ENCODE measurements at places on chromosomes 7 and 10. TPM values are rescaled to one million over a fixed set of nuclear protein-coding genes. Genes with fewer than 3 reads are reported as not detected.
A peak's percentile ranks its signal among the peaks of the same experiment; 100 is the strongest.

DNA sequence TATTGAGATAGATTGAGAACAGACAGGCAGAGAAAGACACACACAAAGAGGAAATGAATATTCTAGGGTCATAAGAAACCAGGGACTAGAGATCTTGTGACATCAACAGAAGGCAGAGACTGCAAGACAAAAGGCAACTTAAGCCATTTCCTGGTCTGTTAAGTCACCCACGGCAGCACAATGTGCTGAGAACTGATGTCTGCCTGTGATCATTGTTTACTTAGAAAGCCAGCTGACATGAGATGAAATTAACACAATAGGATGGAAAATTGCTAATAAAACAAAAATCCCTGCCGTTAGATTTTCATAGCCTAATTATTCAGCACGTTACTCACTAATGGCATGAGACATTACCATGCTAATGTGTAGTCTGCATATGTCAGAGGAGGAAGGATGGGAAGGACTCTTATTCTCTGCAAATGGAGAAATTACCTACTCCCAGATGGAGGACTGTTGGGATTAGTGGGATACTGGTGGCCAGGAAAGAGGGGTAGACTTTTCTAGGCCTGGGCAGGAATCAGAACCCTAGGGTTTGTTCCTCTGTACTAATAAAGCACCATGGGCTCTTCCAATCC, 191.3 kb upstream of the PODXL start:
- DNase-seq: no peak

DNA sequence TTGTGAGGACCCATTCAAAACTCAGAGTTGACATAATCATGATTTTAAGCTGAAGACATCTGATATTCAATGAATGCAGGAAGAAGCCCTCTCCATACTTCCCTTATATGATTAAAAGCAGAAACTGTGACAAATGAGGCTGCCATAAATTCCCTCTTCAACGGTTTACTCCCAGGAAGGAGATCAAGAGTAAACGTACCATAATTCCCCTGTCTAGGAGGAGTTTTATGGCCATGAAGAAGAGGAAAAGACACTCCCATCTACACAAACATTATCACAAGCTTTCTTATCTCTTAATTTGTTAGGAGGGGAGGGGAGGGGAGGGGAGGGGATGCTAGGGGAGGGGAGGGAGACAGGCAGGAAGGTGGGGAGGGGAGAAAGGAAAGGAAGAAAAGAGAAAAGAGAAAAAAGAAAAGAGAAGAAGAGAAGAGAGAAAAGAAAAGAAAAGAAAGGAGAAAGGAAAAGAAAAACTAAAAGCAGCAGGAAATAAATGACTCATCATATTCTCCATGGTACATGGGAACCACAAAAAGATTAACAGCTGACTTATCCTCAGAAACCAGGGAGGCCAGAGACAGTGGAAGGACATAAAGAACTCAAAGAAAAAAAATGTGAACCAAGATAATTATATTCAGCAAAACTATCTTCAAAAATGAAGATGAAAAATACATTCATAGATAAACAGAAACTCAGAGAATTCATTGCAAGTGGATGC, 121.6 kb downstream of the ALOX5 start:
- peak; percentile 10 for DNase-seq

GRCh38 chr10:116232613-116233012, 40.4 kb downstream of the GFRA1 start:
- no peak for DNase-seq

DNA sequence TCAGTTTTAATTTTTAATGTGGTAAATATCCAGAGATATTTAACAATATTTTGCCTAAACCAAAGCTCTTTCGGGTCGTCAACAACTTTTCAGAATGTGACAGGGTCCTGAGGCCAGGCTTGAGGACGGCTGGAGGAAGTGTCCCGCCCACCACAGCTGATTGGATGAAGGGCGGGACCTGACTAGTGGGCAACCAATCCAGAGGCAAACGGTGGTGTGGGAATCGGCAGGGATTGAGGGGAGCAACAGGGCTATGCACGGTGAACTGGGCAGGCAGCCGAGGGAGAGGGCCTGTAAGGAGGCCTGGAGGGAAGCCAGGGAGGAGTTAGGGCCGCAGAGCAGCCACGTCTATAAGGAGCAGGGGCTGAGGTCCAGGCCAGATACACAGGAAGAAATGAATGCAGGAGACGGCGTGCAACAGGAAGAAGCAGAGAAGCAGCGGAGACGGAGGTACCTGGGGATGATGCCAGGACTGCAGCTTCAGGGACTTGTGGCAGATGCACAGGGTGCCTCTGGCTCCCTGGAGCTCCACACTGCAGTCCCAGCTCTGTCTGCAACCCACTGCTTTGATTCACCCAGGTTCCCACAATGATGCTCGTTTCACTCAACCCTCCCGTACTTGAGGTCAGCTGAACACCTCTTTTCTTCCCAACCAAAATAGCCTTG, 46.1 kb upstream of the ZMIZ1 start:
- DNase-seq: peak; percentile 63

DNA sequence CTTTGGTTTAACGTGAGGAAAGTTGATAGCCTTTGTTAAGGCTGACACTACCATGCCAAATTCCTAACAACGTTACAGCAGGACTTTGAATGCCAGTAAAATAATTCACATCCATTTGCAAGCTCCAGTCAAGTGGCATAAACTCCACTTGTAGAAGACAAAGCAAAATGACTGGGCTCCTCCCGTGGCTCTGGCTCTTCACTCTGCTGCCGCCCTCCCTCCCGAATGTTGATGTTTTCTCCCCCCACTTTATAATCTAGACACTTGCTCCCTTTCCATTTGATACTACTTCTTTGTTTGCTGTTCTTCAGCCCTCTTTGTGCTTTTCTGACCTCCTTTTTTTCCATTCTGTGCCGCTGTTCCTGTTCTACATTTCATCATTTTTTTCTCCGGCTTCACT, 22.8 kb upstream of the ITGB8 start:
- no peak for DNase-seq

DNA sequence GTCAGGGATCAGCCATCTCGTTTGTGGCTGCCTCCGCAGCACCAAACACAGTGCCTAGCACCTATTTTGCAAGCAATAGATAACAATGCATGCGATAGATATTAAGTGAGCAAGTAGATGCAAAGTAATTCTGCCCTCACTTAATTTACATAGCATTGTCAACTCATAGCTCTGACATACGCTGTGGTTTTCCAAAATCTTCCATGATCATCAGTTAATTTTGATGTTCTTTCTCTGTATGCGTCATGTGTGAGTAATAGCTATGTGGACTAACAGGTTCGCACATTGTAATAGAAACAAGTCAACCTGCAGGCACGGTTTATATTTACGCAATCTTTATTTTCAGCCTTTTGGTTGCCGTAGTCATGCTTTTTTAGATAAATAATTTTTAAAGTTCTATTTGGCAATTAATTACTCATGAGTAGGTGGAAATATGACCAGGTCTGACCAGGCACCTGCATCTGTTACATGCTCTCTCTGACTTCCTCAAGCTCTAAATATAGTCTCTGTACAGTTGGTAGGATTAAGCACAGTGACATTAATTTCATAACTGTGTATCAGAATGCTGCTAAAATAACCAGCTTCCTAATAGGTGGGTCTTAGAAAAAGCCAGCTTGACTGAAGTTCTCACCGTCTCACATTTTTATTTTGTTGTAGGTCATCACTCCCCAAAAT, 13.3 kb downstream of the MAP3K8 start:
- DNase-seq: peak; percentile 96

GRCh38 chr10:73060738-73061635, 35.7 kb downstream of the P4HA1 start:
- DNase-seq: peak; percentile 98

- DNase-seq: no peak
These were observed 32.2 kb downstream of the CALML5 start for GRCh38 chr10:5467207-5467535.

- no peak for DNase-seq
These were observed 165.3 kb downstream of the PLXNA4 start for GRCh38 chr7:132410861-132411541.

DNA sequence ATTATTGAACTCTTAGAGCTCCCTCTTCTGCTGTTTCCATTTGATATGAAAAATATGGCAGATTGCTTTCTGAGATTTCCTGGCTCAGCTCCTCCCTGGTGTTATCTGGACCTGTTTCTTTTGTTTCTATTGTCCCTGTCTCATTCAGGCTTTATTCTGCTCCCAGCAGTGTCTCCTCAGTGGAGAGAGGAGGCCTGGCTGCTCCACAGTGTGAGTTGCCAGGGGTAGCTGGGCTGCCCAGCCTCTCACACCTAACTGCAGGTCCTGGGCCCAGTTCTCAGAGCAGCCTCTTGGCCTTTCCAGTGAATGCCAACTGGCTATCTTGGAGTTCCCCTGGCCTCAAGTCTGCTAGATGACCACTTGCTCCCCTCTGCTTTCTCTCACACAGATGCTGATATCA, 127.0 kb downstream of the VPS41 start:
- no peak for DNase-seq

GRCh38 chr10:69965919-69966662, 86.6 kb upstream of the MACROH2A2 start:
- DNase-seq: peak; percentile 53

Gene ATP6V0A4
- total RNA-seq: 0.86 TPM

Gene ANXA8
- 0.69 TPM for total RNA-seq
